ENCODE measurements at places on chromosomes 16 and 17.
A peak's percentile ranks its signal among the peaks of the same experiment; 100 is the strongest.

DNA sequence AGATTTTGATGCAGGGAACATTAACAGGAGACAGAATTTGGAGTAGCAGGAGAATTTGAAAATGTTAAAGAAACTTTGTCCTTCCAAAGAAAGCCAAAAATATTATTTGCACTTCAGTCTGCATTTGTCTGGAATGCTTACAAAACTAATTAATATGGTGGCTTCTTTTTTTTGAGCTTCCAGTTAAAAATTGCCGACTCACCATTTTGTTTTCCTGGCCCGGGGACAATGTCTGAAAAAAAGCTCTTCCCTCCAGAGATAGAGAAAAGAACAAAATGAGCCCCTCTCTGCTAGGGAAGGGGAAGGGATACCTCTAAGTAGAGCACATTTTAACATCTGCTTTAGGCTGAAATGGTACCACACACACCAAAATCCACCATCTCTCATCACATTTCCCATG, 360.8 kb downstream of the SOX9 start:
- no peak for DNase-seq

DNA sequence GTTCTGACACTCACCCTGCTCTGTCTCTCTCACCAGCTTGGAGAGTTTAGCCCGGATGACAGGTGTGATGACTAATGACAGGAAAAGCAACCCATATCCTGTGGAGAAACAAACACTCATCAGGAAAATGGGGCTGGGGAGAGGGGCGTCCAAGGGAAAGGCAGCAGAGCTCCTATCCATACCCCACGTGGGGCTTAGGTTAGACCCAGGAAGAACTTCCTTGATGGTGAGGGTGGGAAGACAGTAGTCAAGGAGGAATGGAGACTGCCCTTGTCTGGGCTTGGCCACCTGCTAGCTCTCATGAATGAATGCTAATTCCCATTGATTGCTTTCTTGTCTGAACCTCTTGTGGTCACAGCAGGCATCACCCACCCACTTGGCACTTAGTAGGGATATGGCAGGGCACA, 3.8 kb downstream of the SLC46A1 start:
- no peak for DNase-seq

DNA sequence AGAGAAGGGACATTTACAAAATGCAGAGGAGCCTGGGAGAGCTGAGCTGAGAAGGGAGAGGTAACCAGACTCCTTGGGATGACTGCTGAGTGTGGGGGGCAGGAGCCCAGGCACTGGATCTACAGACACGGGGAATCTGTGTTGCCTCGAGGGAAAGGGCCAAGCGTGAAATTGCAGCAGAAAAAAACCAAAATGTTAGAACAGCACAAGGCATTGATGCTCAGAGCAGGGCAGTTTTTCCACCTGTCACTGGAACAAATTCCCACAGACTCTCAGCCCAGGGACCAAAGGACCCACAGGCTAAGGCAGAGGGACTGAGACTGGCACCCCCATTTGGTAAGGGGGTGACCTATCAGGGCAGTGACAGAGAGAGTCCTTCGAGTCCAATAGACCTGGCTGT, 2.0 kb downstream of the PITPNM3 start:
- no peak for DNase-seq

DNA sequence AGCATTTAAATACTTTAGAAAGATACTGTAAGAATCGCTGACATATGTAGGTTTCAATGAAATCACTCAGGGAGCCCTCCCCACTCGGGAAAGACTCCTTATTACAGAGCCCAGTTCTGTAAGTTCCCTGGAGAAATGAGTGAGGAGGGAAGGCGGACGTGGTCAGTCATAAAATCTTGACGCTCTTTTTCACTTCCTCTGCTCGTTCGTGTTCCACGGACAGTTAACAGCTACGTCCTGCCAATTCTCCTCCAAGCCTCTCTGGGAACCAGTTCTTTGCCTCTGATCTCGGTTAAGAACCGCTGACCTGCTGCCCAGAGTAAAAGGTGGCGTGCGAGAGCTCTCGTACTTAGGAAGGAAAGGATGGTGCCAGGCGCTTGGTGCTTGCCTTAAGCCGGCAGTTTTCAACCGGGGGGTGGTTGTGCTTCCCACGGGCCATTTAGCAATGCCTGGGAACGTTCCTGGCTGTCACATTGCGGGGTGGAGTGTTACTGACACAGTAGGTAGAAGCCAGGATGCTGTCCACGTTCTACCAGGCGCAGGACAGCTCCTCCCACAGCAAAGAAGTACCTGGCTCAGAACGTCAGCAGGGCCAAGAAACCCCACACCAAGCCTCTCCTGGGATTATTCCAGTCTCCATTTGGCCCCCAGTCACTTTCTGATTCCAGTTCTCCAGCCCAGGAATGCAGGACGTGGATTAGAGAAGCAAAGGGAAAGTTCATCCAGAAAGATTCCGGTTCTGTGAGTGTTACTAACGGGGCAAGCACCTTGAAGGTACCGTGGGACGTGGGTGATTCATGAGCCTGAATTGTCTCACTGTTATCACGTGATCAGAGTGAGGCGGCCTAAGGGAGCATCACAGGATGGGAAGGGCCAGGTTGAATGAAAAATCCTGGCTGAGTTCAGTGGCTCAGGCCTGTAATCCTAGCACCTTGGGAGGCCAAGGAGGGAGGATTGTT, 87.7 kb downstream of the MRM3 start:
- no peak for DNase-seq

DNA sequence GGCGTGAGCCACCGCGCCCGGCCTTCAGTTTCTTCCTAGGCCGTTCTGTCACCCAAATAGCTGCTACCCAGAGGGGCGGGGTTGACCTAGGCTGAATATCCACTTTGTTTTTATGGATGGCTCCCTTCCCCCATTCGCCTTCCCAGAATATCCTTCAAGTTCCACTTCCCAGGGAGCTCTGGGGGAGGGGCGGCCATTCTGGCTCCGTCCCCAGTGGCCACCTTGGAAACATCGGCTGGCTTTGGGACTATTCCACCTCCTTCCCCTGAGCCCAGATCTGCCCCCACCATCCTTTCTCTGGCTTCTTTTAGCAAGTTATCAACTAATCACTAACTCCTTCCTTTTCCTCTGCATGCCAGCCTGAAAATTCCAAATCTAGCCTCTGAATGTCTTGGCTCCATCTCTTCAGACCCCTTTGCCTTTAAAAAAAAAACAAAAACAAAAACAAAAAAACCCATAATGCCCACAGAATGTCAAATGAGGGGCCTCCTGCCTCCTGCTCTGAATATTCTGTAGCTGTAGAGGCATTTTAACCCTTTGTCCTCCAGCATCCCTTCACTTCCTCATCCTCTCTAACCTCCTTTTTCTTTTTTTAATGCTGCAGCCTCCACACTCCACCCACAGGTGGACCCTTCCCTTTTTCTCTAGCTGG, 6.4 kb downstream of the ATP1B2 start:
- DNase-seq = no peak

- DNase-seq = no peak
These were observed 61.0 kb downstream of the SLC39A11 start for GRCh38 chr17:73031472-73031871.

GRCh38 chr17:18102640-18103039, 5.9 kb upstream of the MYO15A start:
- DNase-seq = no peak

DNA sequence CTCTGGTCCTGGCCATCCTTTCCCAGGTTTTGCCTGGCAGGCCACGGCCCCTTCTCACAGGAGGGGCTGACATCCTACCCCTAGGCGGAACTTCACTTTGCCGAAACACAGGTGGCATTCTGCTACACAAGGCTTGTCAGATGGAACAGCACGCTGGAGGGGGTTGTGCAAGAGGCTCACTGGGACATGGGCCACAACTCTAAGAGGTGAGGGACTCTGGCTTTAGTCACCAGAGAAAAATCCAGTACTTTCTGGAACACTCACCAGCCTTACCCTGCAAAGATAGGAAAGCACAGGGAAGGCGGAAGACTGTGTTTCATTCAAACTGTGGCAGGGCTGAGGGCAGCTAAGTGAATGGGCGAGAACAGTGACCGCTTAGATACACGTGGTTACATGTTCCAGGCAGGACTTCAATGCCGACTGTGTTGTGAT, 18.3 kb downstream of the CDC42EP4 start:
- no peak for DNase-seq

DNA sequence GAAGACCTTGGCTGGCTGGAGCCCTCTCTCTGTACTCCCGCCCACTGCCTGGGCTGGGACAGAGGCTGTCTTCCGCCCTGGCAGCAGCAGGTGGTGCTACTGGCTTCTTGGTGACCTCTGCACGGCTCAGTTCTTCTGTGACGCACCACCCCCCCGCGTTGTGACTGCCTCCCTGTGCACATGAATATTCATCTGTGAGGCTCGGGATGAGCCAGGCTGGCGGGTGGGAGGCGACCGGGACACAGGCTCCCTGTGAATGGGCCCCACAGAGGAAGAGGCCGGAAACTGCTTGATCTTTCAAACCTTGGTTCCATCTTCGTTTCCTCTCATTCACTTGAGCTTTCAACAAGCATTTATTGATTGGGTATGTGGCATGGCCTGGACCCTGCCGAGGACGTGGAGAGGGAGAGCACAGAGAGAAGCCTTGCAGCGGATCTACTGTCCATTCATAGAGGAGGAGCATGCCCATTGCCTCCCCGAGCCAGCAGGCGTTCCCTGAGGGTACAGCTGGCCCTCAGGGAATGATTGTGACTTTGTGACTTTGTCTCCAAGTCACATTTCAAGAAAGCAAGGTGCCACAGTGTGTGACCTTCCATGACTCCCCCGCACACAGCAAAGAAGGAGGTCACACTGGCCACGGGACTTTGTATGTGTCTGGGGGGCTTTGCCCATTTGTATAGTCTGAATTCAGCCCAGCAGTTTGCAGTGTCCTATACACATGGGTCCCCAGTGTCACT, 45.0 kb downstream of the B9D1 start:
- no peak for DNase-seq

DNA sequence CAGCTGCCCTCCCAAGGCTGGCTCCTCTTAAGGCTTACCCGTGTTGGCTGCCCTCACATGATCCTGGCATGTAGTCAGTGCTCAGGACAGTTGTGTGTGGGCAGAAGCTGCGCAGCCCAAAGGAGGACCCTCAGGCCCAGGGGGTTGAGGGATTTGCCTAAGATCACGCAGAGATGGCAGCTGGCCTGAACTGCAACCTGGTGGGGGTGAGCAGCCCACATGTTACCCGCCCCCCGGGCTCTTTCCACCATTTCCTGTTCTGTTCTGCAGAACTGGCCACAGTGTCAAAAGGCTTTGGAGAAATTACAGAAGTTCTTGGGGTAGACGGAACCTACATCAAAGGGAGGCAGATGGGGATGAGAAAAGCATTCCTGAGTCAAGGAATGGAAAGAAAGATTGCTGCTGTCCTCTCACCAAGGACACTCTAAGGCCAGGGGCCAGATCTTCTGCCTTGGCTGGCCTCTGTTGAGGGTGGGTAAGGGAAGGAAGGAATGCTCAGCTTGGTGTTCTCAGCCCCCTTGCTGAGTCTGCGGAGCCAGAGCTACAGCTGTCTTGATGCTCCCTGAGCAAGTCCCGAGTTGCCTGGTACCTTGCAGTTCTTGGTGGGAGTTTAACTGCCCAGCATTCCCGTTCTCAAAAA, 53.0 kb downstream of the EPN2 start:
- DNase-seq = no peak

DNA sequence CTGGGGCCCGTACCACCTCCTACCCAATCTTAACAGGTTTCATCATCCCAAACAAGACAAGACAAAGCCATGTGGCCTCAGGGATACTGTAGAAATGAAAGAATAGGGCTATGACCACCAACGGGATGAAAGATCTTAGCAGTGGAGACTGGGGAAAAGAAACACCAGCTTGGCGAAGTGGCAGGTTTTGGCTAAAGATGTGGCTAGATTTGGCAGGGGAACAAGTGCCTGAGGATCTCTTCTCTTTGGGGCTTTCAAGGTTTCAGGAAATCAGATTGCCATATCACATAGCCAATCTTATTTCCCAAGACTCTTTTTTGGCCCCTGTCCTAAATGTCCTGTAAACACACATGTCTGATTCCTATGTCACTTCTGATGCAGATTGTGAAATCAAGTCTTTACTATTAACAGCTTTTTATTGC, 6.9 kb downstream of the KRT24 start:
- no peak for DNase-seq

- no peak for DNase-seq
These were observed 126.6 kb downstream of the AXIN2 start for GRCh38 chr17:65434878-65435277.

GRCh38 chr16:46947900-46948547, 25.4 kb downstream of the DNAJA2 start:
- DNase-seq = peak; percentile 16

GRCh38 chr17:7644775-7645174, 6.0 kb upstream of the ATP1B2 start:
- no peak for DNase-seq

- DNase-seq = peak; percentile 86
These were observed 4.5 kb upstream of the UNC13D start for GRCh38 chr17:75848523-75849278.

DNA sequence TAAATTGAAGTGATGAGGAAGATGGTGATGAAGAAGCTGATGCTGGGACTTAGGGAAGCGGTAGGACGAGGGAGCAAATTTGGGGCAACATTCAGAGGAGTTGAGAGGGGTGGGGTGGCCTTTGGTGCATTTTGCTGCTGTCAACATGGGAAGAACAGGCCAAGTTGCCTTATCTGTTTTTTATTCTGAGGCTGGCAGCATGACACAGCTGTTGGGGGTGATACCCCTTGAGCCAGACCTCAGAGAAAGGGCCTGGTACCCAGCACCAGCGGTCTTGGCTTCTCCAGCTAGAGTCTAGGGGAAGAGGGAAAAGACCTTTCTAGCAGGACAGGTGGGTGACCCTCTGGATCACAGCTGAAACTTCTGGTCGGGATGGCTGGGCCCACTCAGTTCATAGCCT, 4.6 kb downstream of the IGFBP4 start:
- no peak for DNase-seq

GRCh38 chr16:75193730-75194444, 13.1 kb downstream of the CTRB2 start:
- DNase-seq = no peak

DNA sequence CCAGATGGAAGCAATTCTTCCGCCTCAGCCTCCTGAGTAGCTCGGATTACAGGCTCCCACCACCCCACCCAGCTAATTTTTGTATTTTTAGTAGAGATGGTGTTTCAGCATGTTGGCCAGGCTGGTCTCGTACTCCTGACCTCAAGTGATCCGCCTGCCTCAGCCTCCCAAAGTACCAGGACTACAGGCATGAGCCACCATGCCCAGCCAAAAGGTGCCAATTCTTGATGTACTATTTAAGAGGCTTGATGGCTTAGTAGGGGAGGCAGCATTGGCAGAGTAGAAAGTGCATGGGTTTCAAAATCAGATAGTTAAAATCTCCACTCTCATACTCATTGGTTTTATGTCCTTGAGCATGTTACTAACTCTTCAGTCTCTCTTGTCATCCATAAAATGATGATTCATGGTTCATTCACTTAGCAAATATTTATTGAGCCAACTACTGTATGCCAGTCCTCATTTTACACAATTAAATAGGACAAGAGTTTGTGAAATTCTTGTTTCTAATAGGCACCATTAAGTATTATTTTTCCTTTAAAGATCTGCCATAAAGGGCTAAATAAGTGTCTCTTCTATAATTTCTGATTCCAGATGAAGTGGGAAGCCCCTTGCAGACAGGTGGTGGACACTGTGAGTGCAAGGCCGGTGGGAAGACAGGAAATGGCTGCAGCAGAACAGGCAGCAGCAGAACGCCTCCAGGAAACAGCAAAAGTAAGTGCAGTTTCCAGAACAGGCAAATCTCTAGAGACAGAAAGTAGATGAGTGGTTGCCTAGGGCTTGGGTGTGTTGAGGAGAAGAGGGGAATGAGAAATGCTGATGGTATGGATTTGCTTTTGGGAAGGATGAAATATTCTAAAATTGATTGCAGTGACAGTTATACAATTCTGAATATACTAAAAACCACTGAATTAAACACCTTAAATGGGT, 8.2 kb upstream of the RPL27 start:
- DNase-seq = no peak

- DNase-seq = peak; percentile 55
These were observed 22.5 kb upstream of the ENPP7 start for GRCh38 chr17:79707931-79708891.
